ENCODE measurements at places on chromosomes 2 and 18.

GRCh38 chr2:36322108-36322507 lies 33.5 kb upstream of the CRIM1 start:
- H3K4me1 ChIP-seq = no peaks in the 10 kb centered on the region
- no peak overlapping the region for H3K27ac ChIP-seq
- H3K36me3 ChIP-seq = no peaks in the 10 kb centered on the region
- no peaks in the 10 kb centered on the region for H3K27me3 ChIP-seq

- H3K36me3 ChIP-seq = no peaks in the 10 kb centered on the region
- DNase-seq = no peak
- H3K27me3 ChIP-seq = no peaks in the 10 kb centered on the region
- H3K27ac ChIP-seq = no peak overlapping the region
- H3K4me1 ChIP-seq = no peaks in the 10 kb centered on the region
These were observed 77.9 kb upstream of the RAB27B start for GRCh38 chr18:54750350-54750749.

GRCh38 chr2:8445580-8445979 lies 236.3 kb upstream of the ID2 start:
- no peaks in the 10 kb centered on the region for H3K36me3 ChIP-seq
- no peak overlapping the region for H3K4me3 ChIP-seq
- no peaks in the 10 kb centered on the region for H3K4me1 ChIP-seq
- DNase-seq = peak; percentile 11
- no peak overlapping the region for H3K27ac ChIP-seq

- DNase-seq = peak; percentile 56
- no peak overlapping the region for H3K4me3 ChIP-seq
These were observed 265.9 kb downstream of the CELF4 start for GRCh38 chr18:37299471-37300304.
